ENCODE measurements at places on chromosomes 6 and 20. TPM values are rescaled to one million over a fixed set of nuclear protein-coding genes. Genes with fewer than 3 reads are reported as not detected.
A peak's percentile ranks its signal among the peaks of the same experiment; 100 is the strongest.

The BPI gene
- not detected for total RNA-seq

The PCK1 gene
- total RNA-seq, result not detected

The MAK gene
- total RNA-seq, result not detected

The ZSCAN12 gene
- 4.8 TPM for total RNA-seq

The GPX5 gene
- not detected for total RNA-seq

The C6orf58 gene
- total RNA-seq, result not detected

- no peak for DNase-seq
These were observed 119.9 kb upstream of the PRND start for GRCh38 chr20:4601630-4602296.

DNA sequence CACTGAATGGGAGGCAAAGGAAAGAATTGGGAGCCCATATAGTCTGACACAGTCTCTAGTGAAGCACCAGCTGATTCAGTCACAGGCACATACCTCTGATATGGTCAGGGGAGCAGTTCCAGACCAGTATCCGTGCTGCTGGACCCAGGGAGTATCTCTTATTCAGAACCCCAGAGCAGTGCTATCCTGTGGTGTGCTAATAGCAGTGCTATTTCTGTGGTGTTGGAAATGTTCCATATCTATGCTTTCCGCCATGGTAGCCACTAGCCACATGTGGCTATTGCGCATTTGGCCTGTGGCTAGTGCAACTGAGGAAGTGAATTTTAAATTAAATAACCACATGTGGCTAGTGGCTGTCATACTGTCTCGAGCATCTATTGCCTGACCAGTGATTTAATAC lies 11.0 kb downstream of the SCUBE3 start:
- DNase-seq, result no peak

DNA sequence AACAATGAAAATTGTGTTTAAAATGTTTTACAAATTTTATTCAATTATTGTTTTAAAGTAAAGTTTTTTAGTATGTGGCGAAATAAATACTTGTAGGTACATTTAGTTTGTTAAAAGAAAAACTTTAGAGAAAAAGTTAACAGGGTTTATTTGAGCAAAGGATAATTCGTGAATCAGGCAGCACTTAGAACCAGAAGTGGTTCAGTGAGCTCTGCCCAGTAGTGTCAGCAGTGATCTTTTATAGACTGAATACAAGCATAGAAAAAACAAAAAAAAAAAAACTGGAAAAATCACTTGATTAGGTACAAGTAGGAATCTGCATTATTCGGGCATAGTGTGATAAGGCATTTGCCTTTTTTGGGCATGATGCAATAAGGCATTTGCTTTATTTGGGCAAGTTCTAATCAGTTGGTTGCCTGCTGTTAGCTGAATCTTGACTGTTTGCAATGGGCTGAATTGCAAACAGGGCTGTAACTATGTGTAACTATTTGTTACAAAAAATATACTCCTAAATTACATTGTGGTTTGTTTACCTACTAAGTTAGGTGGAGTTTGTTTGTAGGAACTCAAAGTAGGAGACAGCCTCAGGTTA lies 122.9 kb upstream of the MMS22L start:
- DNase-seq, result no peak

DNA sequence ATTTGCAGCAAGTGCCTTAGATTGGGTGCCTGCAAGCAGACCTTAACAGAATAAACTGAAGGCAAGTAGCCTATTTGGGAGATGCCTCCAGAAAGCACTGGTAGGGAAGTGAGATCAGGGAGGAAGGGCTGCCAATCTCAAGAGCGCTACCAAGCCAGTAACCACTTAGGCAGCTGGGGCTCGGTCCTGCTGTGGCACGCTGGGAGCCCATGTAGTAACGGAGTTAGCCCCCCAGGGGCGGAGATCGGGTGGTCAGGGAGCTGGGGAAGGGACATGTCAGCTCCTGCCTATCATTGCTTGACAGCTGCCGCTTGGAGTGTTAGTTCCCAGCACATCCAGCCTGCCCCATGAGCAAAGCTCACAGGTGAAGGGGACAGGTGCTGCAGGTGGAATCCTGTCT lies 127.0 kb downstream of the CEBPB start:
- DNase-seq, result no peak

GRCh38 chr20:53222416-53222815 lies 250.3 kb downstream of the TSHZ2 start:
- no peak for DNase-seq

- no peak for DNase-seq
These were observed 78.0 kb upstream of the MAFB start for GRCh38 chr20:40766790-40767614.

DNA sequence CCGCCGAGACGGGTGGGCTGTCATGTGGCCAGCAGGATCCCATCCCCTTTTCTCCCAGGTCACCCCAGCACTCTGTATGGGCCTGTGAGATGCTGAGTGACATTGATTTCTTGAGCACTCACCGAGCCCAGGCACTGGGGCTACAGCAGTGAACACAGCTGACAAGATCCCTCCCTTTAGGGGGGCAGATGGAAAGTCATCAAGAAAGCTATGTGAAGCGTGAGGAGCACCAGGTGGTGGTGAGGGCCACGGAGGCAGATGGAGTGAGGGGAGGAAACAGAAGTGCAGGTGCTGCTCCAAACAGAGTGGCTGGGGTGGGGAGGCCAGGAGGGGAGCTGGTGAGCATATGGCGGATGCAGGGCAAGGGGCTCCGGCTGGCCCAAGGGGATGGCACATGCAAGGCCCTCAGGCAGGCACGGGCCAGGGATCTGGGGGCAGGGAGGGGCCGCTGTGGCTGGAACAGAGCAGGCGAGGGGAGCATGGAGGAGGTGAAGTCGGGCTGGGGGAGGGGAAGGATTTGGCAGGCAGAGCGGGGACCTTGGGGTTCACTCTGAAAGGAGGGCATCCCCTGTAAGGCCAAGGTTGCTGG lies 184.0 kb downstream of the BMP7 start:
- DNase-seq, result no peak

- peak; percentile 29 for DNase-seq
These were observed 78.9 kb downstream of the OLIG3 start for GRCh38 chr6:137415127-137415833.

GRCh38 chr6:29954272-29954671 lies 11.9 kb downstream of the HLA-A start:
- no peak for DNase-seq

- DNase-seq, result no peak
These were observed 18.5 kb downstream of the CST8 start for GRCh38 chr20:23509247-23509913.

- DNase-seq, result no peak
These were observed 172.8 kb downstream of the TINAG start for GRCh38 chr6:54481091-54481490.

GRCh38 chr20:3067139-3068014 lies 4.0 kb upstream of the OXT start:
- no peak for DNase-seq

- no peak for DNase-seq
These were observed 3.0 kb downstream of the ARFRP1 start for GRCh38 chr20:63704749-63705117.

DNA sequence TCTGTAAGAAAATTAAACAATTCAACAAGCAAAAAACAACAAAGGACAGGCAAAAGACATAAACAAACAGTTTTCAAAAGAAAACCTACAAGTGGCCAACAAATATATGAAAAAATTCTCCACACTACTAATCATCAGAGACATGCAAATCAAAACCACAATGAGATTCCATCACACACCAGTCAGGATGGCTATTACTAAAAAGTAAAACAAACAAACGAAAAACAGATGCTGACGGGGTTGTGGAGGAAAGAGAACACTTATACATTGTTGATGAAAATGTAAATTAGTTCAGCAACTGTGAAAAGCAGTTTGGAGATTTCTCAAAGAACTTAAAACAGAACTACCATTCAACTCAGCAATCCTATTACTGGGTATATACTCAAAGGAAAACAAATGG lies 537.6 kb downstream of the HDGFL1 start:
- no peak for DNase-seq

DNA sequence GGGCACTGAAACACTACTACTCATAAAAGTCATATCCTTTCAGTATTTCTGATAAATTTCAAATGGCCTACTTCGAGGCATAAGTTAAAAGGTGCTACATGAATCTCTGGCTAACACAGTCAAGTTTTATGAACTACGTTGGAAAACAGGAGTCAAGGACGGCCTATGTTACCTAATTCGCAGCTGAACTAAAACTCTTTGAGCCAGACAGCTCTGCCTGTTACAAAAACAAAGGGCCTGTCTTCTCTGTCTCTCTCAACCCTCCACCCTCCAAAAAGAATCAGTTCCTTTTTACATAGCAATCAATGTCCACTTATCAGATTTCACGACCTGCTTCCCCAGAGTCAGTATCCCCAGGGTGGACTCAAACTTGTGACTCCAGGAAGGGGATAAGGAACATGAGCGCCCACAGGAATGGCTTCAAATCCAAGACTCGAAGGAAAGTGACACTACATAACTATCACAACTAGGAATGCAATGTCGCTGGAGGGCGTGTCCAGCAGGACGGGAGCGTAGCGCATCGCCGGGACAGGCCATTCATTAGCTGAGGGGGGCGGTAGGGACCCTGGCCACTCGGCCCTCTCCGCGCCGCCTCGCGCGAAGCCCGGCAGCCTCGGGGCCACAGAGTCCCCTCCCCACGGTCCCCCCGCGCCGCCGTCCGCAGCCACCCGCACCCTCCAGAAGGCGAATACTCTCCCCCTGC lies 591 bp downstream of the IBTK start:
- no peak for DNase-seq

DNA sequence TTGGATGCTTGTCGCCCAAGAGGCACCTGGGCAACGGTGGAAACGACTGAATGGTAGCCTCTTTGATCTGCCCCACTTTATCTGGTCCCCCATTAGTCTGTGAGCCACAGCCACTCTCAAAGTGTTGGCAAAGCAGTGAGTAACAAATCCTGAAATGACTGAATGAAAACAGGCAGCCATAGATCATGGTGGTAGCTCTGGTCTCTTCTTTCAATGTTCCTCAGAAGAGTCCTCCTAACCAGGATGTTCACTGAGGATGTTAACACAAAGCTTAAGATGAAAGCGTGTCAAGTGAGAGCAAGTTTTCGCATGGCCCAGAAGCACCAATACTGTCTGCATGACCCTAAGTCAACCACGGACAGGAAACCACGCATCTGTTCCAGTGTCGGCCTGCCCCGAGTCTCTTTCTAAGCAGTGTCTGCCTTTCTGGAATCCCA lies 107.3 kb downstream of the IRF4 start:
- no peak for DNase-seq

DNA sequence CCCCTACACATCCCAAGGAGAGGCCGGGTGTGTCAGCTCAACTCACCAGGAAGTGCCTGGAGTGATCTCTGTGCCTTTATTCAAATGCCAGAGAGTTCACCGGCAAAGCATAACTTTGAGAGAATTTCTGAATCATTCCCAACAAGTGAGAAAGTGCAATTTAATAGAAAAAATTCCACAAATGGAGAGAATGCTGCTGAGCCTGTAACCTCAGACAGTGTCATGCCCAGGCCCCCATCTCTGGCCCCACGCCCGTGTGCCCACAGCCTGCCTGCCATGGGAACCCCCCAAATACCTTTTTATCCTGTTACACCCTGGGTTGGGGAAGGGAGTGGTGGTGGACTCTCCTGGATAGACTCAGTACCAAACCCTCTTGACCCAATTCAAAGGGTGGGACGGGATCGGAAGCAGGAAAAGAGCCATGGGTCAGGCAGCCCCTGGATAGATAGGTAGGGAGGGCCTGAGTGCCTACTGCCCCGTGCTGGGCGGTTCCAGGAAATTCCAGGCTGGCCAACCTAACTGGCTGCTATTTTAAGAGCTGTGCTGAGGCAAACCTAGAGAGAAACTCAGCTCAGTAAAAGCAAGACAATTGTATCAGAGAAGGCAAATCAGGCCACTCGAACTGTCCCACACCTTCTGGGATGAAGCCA lies 179.0 kb upstream of the FOXA2 start:
- DNase-seq, result no peak

GRCh38 chr20:49877386-49877921 lies 37.9 kb downstream of the SPATA2 start:
- no peak for DNase-seq

- no peak for DNase-seq
These were observed 113.3 kb upstream of the EEF1E1 start for GRCh38 chr6:8215631-8216030.

DNA sequence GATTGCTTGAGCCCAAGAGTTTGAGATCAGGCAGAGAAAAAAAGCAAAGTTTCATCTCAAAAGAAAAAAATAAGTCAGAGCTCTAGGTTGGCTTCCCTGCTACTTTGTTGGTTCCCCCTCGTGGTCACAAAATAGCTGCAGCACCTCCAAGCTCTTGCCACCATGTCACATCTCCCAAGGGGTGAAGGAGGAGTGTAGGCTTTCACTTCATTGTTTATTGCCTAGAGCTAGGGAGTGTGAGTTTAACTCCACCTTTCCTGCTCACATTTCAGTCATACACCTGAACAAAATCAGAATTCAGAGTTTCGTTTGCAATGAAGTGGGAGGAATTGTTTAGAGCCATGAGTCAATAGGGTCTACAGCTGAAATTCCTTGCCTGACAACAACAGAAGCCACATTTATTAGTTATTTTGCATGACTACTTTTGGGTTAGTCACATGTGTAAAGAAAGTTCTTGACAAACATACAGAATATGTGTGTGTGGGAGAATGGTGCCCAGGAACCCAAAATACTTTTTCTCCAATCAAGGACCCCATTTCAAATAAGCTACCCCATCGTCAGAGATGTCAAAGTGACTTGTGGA lies 56.2 kb upstream of the UFL1 start:
- no peak for DNase-seq

- no peak for DNase-seq
These were observed 9.0 kb downstream of the NFATC2 start for GRCh38 chr20:51533291-51534172.

Measured in glomerular endothelial cell (primary cell).